SK-N-SH treated with all-trans-retinoic acid at 6 μM for 48 hours (cell line): ENCODE measurements at places on chromosomes 11 and 22.

DNA sequence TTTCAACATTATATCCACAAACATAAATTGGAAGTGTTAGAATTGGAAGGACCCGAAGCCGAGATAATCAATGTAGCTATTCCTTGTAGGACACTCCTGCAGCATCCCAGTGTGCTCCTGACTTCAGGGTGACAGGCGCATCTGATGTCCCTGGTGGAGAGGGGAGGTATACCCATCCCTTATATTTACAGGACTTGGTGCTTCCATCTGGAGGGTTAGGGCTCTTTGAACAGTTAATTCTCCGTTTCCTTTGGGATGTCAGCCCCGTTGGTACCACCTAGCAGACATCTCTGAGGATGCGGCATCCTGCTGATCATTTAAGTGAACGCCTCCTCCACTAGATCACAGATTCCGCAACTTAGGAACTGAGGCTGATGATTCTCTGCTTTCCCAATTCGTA lies 451.3 kb downstream of the OPCML start:
- no peak for ATAC-seq

DNA sequence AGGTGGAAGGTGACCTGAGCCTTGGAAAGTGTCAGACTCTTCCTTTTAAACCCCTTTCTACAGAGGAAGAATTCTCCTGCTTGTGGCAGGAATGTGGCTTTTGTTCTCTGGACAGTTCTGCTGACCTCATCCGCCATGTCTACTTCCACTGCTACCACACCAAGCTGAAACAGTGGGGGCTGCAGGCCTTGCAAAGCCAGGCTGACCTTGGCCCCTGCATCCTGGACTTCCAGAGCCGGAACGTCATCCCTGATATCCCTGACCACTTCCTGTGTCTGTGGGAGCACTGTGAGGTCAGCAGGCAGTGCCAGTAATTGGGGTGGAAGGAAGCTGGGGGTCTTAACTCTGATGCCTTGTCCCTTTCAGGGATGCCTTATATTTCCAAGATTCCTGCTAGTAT lies 9.3 kb downstream of the HINFP start:
- no peak for ATAC-seq

GRCh38 chr22:23574371-23574811 lies 5.7 kb downstream of the IGLL1 start:
- peak; percentile 32; the same call in 2 of the 3 replicates for ATAC-seq

DNA sequence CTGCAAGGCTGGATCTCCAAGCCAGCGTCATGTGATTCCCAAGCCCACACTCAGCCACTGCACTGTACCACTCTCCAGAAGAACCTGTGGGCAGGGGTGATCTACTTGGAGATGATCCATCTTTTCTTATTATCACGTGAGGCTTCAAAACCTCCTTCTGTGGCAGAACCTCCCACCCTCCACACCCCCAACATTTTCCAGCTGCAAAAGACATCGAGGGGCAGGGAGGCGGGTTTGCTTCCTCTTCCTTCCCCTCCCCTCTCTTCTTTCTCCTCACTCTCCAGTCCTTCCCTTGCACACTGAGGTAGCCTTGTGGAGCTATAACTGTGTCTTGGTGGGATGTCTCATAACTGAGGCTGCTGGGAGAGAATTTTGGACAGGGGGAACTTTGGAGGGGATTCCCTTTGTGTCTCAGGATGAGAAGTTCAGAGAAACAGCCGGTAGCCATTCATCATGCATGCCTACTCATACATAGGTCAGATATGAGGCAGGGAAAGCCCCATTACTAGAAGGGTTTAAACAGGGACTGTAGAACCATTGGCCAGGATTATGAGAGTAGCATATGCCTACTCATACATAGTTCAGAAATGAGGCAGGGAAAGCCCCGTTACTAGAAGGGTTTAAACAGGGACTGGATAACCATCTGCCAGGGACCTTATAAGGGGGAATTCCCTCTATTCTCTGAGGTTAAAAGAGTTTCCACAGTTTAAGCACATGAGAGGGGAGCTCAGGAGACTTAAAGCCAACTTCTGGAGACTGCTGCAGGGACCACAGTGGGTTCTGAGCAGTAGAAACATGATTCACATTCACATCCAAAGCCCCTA lies 420.7 kb upstream of the CADM1 start:
- no peak for ATAC-seq

DNA sequence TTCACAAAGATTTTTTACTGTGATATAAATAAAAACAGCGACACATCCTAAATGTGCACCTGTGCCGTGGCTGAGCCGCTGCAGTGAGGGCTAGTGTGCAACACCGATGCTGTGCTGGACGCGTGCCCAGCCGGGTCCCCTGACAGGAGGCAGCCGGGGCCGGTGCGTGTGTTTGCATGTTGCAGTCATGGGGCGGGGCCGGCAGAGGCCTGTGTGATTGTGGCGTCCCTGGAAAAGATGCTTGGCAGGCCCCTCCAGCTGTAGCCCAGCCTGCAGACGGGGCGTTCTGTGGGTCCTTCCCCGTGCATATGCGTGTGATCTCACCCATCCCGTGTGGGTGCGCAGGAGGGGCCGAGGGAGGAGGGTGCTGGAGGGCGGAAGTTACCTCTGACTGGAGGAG lies 30.6 kb downstream of the MUC6 start:
- ATAC-seq = no peak

DNA sequence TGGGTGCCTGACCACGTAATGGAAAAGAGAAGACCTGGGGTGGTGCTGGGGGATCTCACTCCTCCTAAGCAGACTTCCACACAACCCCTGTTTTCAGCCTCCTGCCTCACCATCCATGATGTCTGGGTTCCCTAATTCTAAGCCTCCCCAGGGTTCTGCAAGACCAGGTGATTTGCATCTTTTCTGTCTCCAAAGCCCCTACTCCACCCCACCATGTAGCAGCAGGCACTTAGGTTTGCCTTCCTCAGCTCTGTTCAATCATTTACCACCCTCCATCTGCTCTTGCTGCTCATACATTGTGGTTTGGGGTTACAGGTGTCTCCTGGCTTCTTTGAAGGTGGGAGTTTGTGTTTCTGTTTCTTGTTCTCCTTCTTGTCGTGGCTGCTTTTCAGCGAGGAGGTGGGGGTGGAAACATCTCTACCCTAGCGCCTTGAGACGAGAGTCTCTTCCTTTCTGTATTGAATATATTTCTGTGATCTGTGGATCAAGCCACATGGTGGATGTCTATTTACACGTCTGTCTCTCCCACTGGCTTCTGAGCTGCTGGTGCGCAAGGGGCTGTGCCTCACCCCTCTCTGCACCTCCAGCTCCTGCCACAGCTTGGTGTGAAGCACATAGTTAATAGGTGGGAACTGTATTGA lies 6.6 kb upstream of the SSTR3 start:
- ATAC-seq = no peak

DNA sequence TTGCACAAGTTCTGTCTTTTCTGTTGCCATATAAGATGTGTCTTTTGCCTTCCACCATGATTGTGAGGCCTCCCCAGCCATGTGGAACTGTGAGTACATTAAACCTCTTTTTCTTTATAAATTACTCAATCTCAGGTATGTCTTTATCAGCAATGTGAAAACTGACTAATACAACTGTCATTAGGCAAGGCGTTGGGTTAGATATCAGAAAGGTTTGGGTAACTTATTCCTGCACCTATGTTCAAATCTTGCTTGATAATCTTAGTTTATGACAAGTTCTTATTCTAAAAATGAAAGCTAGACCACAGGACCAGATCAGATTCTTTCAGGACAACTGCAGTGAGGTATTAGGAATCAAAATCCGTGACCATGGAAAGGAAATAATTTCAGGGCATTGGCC lies 160.6 kb upstream of the BDNF start:
- no peak for ATAC-seq

DNA sequence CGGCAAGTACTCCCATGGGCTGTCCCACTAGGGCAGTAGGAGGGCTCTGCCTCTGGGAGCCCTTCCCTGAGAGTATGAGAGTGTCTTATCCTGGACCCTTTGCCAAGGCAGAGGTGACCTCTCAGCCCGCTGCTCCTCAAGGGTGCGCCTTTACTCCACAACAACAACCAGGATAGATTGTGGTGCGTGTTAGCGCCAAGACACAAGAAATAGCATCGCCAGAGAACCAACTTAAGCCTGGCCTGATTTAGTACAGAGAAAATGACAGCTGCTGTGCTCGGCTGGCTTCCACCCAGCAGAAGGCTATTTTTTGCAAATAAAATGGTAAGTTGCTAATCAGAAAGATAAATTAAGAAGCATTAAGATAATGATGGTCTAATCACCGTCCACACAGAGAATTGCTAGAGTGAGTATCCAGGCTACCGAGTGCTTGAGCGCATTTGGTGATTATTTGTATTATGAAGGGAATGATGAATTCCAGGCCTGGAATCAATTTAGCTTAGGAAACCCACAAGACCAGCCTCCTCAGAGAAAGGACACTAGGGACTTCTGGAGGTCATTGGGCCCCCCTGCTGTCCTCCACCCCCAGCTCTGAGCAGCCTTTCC lies 119.8 kb downstream of the PKNOX2 start:
- ATAC-seq = no peak

GRCh38 chr11:31445621-31446020 lies 63.8 kb downstream of the IMMP1L start:
- 0 out of 3 replicates have a peak, but pooled peaks have one; percentile 22 for ATAC-seq

GRCh38 chr22:44497218-44497904 lies 672 bp downstream of the RTL6 start:
- peak; percentile 14 for ATAC-seq

GRCh38 chr11:27838674-27839073 lies 138.4 kb upstream of the BDNF start:
- ATAC-seq = no peak

DNA sequence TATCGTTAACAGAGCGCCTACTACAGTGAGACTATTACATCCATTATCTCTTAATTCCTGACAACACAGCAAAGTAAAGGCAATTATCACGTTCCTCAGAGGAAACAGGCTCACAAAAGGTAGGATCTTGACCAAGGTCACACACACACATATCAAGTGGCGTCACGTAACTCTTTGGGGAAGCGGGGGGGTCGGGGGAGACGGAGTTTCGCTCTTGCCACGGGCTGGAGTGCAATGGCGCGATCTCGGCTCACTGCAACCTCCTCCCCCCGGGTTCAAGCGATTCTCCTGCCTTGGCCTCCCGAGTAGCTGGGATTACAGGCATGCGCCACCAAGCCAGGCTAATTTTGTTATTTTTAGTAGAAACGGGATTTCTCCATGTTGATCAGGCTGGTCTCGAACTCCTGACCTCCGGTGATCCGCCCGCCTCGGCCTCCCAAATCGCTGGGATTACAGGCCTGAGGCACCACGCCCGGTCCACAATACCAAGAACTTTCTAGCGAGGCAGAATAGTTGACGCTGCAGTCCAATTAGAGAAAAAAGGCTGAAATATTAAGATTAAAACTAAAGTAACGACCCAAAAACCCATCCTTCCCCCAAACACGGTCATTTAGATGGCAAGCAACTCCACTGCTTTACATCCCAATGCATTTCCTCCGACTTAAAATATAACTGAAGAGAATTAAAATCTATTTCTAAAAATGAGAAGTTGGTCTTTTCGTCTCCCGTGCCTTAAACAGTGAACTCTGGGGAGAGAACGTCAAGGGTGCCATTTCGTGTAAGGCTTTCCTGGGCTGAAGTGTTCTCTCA lies 1.2 kb downstream of the DDX17 start:
- no peak for ATAC-seq

DNA sequence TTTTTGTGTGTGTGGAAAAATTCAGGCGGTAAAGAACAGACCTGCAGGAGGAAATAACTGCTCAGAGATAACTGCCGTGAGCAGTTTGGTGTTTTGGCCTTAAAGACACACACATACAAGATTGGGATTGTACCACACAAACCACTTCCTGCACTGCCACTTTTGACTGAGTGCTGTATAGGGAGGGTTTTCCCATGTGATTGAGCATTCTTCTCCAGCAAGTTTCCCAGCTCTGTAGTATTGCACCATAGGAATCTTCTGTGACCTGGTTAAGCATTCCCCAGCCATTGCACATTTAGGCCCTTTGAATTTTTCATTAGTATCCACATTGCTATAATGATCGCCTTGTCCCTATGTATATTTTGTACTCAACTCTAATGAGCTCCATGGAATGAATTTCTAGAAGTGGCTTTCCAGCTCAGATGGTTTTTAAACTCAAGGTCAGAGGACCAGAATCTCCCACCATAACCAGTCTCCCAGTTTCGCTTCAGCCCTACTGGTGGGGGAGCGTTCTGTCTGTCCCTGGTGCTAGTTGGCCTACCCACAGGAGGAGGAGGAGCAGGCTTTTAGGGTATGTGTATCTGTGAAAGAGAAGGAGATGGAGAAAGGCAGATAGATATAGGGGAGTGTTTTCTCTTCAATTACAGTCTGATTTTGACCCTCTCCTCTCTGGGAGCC lies 9.3 kb downstream of the CD82 start:
- ATAC-seq = peak; percentile 59

- ATAC-seq = peak; percentile 3; the same call in 2 of the 3 replicates
Observed at GRCh38 chr11:66346476-66347424, 679 bp downstream of the B4GAT1 start.

GRCh38 chr11:125625225-125625629 lies 264 bp downstream of the CHEK1 start:
- ATAC-seq = no peak

- ATAC-seq = no peak
Observed at GRCh38 chr22:30023099-30023660, 57.1 kb upstream of the HORMAD2 start.

DNA sequence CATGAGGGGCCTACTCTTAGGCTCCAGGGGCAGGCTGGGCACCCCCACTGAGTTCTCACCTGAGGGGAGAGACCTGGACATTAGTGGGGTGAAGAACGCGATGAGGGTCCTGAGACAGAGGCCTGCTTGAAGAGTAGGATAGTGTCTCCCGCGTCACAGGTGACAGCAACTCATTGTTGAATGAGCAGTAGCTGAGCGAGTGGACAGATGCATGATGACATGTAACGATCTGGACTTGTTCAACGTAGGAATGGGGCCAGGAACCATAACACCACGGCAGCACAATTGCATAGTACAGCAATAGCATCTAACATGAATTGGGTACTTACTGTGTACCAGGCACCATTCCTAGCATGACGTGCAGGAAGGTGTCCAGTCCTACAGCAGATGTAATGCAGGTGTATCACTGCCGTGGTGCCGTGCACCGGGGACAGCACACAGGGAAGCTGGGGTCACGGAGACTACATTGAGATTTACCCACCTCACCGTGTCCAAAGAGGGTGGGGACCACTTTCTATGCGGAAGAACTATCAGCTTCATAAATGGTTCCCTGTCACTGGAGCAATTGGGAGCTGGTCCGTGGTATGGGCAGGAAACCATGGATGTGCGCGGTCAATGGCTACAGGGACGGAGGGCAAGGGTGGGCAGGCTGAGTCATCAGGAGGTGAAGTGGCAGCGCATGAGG lies 1019.1 kb downstream of the TBC1D22A start:
- no peak for ATAC-seq
